ENCODE measurements at places on chromosomes 5 and 9. TPM values are rescaled to one million over a fixed set of nuclear protein-coding genes. Genes with fewer than 3 reads are reported as not detected.

- peak; percentile 74 for DNase-seq
Measured at GRCh38 chr5:69129413-69129812, 35.6 kb downstream of the SLC30A5 start.

GRCh38 chr5:68067291-68067690 lies 148.3 kb upstream of the PIK3R1 start:
- DNase-seq: peak; percentile 53

Gene PCDHA4
- 0.32 TPM for total RNA-seq

Gene PRDM9
- not detected for total RNA-seq

Gene LCP2
- not detected for total RNA-seq

Data from fibroblast of villous mesenchyme (primary cell).